ENCODE measurements at places on chromosomes 4 and X.
A peak's percentile ranks its signal among the peaks of the same experiment; 100 is the strongest.

- peak; percentile 44 for DNase-seq
Observed at GRCh38 chrX:21374163-21374993, at the start of gene CNKSR2. Gene CNKSR2 (plus strand): TSS chrX:21374418. CDS start chrX:21374898, 480 bp downstream.

- no peak for DNase-seq
Observed at GRCh38 chrX:123449335-123449734, 265.3 kb downstream of the GRIA3 start.

GRCh38 chrX:18288716-18289115, 65.8 kb downstream of the SCML2 start:
- no peak for DNase-seq

DNA sequence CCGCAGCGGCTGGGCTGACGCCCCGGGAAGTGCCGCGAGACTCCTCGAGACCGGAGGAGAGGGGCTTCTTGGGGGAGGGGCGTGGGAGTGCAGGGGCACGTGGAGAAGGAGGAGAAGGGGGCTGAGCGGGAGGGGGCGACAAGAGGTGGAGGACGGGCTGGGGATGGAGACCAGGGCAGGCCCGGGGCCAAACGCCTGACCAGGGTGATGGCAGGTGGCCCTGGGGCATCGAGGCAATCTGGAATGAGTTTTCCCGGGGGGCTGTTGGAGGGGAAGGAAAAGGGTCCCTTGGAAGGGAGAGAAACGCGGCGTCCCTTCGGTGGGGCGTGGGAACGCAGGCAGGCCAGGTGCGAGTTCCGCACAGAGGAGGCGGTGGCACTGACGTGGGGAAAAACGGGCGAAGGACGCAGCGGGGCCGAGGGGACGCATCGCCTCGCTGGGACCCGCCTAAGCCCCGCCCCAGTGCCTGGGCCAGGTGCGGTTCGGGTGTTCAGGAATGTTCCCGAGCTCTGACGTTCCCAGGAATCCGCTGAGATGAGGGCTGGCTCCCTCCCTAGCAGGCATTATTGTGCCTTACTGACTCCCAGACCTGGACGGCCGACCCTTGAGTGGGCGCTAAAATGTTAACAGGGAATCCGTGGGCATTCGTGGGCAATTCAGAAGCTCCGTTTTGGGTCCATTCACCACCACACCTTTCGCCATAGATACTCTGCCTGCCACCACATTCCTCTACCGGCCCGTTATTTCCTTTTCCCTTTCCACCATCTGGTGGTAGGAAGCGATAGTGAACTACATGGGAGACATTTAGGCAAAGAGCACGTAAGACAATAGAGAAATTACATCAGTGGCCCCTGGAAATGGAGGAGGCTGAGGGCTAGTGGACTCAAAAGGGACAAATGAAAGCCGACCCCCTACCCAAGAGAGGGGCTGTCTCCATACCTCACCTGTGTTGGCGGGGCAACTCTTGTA, 795 bp upstream of the SH3KBP1 start:
- DNase-seq, result peak; percentile 74

- no peak for DNase-seq
Observed at GRCh38 chrX:107561468-107562215, 66.7 kb upstream of the PRPS1 start.

DNA sequence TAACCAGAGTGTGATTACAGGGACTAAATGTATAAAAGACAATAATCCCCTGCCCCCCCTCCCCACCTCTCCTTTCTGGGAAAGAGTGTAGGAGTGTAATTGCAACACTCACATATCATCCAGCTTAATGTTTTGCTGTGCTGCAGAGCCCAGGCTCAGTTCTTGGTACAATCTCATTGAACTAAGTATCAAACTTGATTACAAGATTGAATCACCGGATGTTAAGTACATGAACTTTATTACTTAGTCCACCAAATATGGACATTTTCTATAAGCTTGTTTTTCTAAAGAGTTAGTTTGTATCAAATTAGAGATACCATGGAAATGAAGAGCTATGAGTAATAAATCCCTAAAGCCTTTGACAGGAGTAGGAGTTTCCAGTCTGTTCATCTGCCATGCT, 559.1 kb downstream of the ZNF674 start:
- DNase-seq, result no peak

GRCh38 chr4:179492260-179493080, 2050.2 kb upstream of the AGA start:
- no peak for DNase-seq

DNA sequence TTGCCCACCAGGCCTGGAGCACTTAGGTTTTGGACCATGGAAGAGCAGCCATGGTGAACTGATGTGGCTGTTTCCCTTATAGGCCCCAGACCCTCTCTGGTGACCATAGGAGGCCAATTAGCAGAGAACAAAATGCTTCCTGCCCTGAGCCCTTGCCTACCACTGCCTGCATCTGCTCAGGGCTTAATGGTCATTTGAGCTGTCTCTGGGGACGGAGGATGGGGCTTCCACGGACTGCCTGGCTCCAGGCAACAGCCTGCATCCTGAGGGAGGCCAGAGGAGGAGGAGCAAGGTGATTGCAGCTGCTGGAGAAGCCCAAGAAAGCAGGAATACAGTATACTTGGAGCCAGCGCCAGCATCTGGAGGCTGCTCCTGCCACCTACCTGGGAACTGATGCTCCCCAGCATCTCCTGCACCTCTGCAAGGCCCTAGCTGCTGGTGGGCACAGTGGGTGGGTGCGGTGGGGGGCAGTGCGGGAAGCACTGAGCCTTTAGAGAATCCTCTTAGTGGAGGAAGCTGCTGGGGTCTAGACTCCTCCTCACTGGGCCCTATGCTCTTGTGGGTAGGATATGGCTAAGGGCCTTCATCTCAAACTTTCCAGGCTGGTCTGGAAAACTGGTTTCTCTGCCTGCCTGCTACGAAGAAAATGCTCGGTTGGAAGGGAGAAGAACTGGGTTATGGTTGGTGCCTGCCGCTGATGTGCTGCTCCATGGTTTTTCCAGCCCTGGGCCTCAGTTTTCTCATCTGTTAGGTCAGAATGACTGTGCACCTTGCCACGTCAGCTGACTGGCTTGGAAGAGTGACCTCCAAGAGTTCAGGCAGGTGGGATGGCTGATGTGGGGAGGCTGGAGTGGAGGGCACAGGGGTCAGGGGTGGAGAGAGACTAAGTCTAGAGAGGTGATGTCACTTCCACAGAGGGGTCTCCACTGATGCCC, 158.8 kb upstream of the PJA1 start:
- DNase-seq, result no peak

GRCh38 chr4:107050525-107051135, 14.5 kb upstream of the DKK2 start:
- peak; percentile 45 for DNase-seq

GRCh38 chrX:8755813-8756212, 23.9 kb upstream of the ANOS1 start:
- DNase-seq, result no peak

DNA sequence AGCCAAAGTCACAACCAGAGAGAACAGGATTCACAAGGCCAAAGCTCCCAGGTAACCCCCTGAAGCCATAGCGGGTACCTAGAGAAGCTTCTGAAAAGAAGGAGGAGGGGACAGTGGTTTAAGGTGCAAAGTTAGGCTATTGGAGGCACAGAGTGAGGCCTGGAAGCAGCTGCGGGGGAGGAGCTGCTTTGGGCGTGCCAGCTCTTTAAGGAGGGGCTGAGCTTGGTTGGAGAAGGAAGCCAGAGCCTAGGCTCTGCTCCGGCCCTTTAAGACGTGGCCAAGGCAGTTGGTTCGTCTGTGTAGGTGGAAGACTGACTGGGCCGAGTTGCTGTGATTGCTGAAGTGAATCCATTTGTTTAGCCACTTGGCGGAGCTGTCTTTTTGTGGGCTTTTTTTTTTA, 1.5 kb downstream of the KLF8 start:
- no peak for DNase-seq

DNA sequence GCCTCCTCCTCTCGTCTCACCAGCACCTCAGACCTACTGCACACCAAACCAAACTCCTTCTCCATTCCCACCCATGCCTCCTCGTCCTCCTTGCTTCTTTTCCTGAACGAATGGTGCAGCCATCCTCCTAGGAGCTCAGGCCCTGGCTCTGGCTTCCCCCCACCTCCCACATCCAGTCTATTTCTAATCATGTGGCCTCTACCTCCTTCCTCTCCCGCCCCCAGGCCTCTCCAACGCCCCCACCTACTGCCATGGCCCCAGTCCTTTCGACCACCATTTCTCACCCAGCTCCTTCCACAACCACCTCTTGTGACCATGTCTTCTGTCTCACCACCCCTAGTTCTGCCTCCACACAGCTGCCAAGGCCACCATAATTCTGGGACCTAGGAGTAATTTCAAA, 127.1 kb downstream of the PJA1 start:
- no peak for DNase-seq

DNA sequence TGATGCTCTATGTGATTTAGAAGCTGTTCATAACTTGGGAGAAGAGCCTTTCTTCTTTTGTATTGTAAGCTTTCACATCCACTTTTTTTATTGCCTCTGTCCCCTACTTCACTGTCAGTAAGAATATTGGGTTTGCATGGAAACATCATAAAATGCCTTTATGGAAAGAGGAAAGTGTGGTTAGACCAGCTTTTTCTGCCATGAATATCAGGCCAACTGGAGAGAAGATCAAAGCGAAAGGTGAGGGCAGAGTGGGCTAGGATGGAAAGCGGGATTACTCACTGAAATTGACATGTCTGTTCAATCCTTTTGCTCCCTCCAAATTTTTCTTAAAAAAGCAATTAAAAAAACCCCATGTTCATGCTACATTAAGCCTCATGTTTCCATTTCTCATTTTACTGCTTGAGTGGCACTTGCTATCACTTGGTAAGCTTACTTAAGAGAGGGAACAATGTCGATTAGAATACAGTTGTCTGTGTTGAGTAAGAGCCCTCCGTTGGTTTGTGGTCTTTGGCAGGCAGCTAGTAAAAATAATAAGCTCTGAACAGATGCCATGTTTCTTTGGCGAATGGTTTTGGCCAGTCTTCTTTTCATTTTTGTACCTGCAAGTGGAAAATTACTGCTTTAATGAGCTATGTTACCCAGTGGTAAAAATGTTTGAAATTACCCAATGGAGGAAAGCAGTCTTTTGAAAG, 35.9 kb downstream of the SUPT20HL1 start:
- peak; percentile 85 for DNase-seq

- no peak for DNase-seq
Observed at GRCh38 chrX:63402106-63402505, 51.0 kb upstream of the SPIN4 start.

DNA sequence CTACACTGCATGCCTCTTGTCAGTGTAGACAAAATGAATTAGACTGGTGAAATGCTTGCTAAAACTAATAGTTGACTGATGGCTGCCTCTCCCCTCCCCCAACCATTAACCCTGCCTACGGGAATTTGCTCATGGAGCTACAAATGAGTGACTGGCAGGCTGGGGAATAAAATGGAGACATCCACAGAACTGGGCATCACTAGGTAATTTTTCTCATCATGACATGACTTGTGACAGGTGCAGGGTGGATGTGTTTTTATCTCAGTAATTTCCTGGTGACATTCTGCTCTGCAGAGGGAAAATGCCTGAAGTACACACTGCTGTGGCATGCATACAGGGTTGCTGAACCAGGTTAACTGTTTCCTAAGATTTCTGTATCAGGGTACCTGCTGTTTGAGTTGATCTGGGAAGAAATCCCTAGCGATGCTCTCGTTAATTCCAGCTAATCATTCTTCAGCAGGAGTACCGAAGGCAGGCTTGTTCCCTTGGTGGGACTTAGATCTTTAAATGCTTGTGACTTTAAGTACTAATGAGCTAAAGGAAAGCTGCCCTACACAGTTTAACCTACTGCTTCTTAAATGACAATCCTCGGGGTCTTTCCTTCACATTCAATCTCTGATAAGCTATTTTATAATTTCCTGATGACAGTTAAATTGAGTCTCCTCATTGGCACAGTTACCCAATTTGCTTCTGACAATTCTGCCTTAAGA, 376.3 kb upstream of the LCORL start:
- no peak for DNase-seq

GRCh38 chr4:27176400-27176799, 315.8 kb downstream of the STIM2 start:
- no peak for DNase-seq

GRCh38 chrX:153459986-153460385, 10.4 kb downstream of the HAUS7 start:
- DNase-seq, result peak; percentile 79

- DNase-seq, result no peak
Observed at GRCh38 chrX:72349190-72349589, 43.5 kb upstream of the CITED1 start.

- no peak for DNase-seq
Observed at GRCh38 chr4:63728480-63729177, 680.6 kb downstream of the TECRL start.

- no peak for DNase-seq
Observed at GRCh38 chr4:61527888-61528287, 327.8 kb downstream of the ADGRL3 start.

DNA sequence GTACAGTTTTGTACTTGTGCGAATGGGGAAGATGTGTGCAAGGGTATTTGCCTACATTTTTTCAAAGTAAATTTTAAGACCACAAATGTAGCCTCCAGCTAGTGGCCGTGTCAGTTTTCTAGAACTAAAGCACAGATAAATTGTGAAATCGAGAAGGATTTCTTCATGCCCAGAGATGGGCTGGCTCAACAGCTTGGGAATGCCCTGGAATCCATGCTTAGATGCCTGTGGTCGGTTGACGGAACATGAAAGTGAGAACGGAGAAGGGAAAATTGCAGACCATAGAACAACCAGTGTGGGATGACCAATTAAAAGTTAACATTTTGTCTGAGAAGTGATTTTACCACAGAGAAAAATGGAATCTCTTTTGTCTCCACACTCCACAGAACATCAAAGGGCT, 73.2 kb upstream of the VCX2 start:
- DNase-seq, result no peak

- no peak for DNase-seq
Observed at GRCh38 chr4:174505892-174506291, 16.4 kb downstream of the HPGD start.

DNA sequence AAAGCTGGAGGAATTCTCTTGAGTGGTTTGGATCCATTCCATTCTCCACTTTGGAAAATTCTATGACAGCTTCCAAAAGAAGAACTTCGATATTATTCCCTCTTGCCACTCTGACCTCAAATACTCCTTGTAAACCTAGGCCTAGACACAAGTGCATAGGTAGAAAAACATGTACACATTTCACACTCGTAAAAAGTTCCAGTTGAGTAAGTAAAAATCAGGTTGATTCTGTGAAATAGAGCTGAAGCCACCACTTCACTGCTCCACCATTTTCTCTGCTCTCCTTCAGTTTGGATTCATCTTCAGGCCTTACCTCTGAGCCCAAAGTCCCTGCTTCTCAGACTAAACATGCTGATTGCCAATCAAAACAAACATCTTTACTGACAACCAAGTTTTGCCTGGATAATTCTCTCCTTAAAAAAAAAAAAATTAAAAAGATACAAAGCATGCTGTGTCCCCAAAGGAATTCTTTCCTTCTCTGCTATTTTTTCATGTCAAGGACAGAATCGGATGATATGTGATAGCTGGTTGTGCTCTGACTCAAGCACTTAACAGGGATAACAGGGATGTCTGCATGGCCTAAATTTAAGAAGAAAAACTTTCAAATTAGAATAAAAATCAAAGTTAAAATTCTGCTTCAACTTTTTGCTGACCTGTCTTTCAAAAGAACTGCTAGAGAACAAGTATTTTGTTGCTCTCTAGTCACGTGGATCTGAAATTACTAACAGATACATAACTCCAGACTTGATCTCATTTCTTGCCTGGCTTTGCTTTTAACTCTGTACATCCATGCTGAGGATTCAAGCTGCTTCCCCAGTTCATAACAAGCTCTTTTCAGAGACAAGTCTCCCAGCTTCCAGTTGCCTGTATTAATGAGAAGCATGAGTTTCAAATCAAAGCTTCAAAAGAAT, 420.9 kb upstream of the INTU start:
- DNase-seq, result no peak

Data from lung microvascular endothelial cell (primary cell).